Activated T-cell treated with anti-CD3 and anti-CD28 coated beads for 24 hours (primary cell): ENCODE measurements at places on chromosomes 1 and 21.

GRCh38 chr1:69256036-69256435, 311.7 kb upstream of the LRRC7 start:
- no peak for DNase-seq

DNA sequence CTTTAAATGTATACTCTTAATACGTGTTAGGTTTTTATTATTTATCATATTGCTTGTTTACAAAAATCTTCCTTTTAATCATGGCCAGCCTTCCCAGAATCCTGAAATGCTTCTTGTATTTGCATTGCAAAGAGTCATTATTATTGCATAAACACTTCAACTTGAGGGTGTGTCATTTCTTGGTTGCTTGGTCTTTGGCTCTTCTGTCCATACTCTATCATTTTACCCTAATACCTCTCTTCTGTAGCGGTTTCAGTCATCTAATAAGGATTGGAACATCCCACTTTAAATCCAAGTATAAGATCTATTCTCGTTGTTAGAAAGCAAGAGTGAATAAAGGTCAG, 200.6 kb upstream of the CACYBP start:
- DNase-seq = no peak

DNA sequence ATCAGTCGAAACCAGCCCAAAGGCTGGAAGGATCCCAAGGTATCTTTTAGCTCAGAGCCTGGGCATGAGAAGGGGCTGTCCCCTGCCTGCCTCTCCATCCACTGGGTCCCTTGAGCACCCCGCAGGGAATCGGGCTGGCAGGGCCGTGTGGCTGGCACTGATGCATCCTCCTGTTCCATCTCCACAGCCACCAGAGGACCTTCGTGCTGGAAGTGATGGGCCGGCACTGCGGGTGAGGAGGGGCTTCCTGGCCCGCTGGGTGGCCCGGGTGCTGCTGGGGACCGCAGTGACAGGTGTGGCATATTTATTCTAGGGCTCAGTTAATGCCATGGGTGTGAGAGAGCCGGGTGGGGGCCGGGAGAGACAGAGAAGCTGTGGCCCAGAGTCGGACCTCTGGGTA, 13.6 kb downstream of the PFKL start:
- DNase-seq = no peak

- DNase-seq = no peak
Measured at GRCh38 chr1:24828183-24828886, 83.1 kb downstream of the CLIC4 start.

GRCh38 chr1:207054491-207054890, 1.4 kb downstream of the PFKFB2 start:
- no peak for DNase-seq

GRCh38 chr1:54465351-54465811, 59.2 kb upstream of the SSBP3 start:
- DNase-seq = no peak

DNA sequence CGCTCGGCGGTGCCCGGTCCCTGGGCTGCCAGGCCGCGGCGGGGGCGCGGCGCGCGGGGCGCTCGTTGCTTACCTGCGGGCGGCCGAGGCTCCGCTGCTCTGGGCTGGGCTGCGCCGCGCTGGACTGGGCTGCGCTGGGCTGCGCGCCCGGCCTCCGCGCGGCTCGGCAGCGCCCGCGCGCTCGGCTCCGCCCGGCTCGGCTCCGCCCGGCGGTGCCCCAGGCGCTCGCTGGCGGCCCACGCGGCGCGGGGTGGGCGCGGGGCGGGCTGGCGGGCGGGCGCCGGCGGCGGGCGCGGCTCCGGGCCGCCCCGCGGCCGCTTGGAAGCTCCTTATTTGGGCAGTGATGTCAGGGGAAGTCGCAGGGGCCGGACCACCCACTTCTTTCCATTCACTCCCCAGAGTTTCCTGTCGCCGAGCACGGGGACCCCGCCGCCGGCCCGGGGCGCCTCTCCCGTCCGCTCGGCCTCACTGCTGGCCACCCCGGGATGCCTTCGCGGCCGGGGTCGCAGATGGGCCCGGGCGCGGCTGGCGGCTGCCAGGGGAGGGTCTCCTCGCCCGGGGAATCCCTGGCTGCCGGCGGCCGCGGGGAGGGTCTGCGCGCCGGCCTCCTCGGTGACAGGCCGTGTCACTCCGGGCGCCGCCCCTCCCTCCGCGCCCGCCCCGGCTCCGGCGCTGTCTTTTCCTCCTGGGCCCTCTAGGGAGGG, 177.7 kb upstream of the EDN2 start:
- DNase-seq = peak; percentile 71

DNA sequence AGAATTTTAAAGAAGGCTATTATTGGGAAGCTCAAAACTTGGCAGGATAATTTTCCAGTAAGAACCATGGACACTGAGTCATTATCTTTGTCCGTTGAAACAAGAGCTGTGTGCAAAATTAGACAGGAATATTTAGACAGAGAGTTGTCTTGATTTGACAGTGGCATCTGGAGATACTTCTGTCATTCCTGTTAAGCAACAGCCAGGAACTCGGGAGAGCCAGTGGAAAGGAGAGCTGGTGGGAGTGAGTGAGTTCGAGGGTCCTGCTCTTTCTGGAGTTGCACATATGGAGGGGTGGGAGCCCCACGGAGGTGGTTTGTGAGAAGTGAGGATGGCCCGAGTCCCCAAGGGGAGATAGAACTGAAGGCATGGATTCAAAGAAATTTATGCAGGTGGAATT, 3.1 kb downstream of the COQ8A start:
- no peak for DNase-seq

DNA sequence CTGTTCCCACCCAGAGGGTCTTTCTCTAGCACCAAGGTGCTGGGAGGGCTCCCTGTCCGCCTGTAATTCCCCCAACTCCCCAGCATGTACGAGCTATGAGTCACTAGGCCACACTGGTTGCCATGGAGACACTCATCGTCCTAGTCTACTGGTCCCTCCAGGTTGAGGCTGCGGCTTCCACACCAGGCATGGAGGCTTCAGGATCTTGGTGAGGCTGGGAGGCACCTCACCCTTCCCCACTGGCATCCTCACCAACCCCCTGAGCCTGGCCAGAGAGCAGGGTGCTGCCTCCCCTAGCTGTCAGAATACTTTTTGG, 75.6 kb upstream of the KAZN start:
- DNase-seq = no peak

- no peak for DNase-seq
Measured at GRCh38 chr1:152029144-152029928, 7.5 kb downstream of the S100A11 start.
